HFFc6 (cell line): ENCODE measurements at places on chromosomes 1 and 21.

DNA sequence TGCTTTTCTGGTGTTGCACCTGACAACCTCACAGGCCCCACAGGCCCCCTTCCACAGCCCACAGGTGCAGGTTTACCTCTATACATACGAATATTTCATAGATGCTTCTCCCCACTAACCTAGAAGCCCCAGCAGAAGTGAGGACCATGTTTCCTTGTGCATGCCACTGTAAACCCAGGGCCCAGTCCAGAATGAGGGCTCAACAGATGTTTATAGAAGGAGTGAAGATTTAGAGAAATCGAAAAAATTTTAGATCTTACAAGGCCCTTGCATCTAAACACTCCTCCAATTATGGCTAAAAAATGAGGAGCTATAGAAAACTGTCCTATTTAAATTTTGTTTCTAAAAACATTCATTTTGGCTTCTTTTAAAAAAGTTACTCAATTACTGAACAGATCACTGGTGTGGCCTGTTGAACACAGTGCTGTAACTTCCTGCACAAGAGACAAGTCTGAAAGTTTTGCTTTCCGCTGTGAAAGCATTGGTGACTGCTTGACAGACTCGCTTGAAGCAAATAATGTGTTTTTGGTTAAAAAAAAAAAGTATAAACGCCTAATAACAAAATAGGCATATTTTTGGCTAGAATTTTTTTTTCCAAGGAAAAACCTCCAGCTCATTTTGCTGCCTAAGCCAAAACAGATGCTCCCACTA, 1.2 kb downstream of the ABCB10 start:
- peak; percentile 17 for DNase-seq
- peaks cover 43% of the 10 kb centered on the region for H3K4me1 ChIP-seq
- H3K4me3 ChIP-seq = peak overlapping the region; percentile 91

- peak overlapping the region; percentile 22; the same call in 1 of the 2 replicates for H3K4me3 ChIP-seq
- peak overlapping the region; percentile 90 for H3K27ac ChIP-seq
- no peaks in the 10 kb centered on the region; the same call in 1 of the 2 replicates for H3K27me3 ChIP-seq
These were observed 25.1 kb upstream of the CLIC4 start for GRCh38 chr1:24720152-24720551.

GRCh38 chr1:116429821-116430374, 56.9 kb downstream of the ATP1A1 start:
- no peak for DNase-seq
- H3K4me1 ChIP-seq = peaks cover 16% of the 10 kb centered on the region
- no peak overlapping the region for H3K27ac ChIP-seq

- H3K4me1 ChIP-seq = no peaks in the 10 kb centered on the region
- H3K27ac ChIP-seq = no peak overlapping the region
- no peak overlapping the region for H3K4me3 ChIP-seq
- no peaks in the 10 kb centered on the region for H3K36me3 ChIP-seq
- DNase-seq = no peak
These were observed 38.5 kb upstream of the PGBD5 start for GRCh38 chr1:230464671-230465070.

GRCh38 chr1:198364471-198364870, 176.0 kb downstream of the ATP6V1G3 start:
- H3K27ac ChIP-seq = no peak overlapping the region
- H3K36me3 ChIP-seq = no peaks in the 10 kb centered on the region; the same call in 1 of the 2 replicates
- DNase-seq = no peak
- peaks cover 18% of the 10 kb centered on the region for H3K4me1 ChIP-seq
- H3K27me3 ChIP-seq = peaks cover 1% of the 10 kb centered on the region; the same call in 1 of the 2 replicates
- H3K4me3 ChIP-seq = no peak overlapping the region

DNA sequence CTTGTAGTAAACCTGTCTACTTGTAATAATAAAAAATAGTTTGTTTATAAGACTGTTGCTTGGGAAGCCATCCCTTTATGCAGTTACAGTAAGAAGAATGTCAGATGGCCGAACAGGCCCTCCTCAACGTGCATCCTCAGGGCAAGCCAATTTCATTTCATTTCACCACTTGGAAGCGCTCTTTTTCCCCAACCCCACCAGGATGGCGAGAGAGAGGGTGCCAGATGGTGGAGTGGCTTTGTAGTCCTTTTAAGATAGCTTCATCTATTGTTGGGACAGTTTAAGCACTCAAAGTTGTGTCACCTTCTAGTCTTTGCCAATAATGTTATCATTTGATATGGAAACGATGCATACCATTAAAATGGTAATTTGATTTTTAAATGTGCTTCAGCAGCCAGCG, 356.3 kb upstream of the CAMK1G start:
- no peak for DNase-seq
- peaks cover under 1% of the 10 kb centered on the region for H3K36me3 ChIP-seq
- H3K27ac ChIP-seq = no peak overlapping the region
- no peak overlapping the region for H3K4me3 ChIP-seq
- peaks cover 7% of the 10 kb centered on the region for H3K27me3 ChIP-seq
- H3K4me1 ChIP-seq = peaks cover 5% of the 10 kb centered on the region; the same call in 1 of the 2 replicates
